ENCODE measurements at places on chromosomes 16 and 17.
A peak's percentile ranks its signal among the peaks of the same experiment; 100 is the strongest.

GRCh38 chr16:62363501-62363900 is 327.3 kb upstream of the CDH8 start:
- no peak for DNase-seq

GRCh38 chr16:75053791-75054555 is 55.1 kb downstream of the ZNRF1 start:
- DNase-seq = peak; percentile 1

DNA sequence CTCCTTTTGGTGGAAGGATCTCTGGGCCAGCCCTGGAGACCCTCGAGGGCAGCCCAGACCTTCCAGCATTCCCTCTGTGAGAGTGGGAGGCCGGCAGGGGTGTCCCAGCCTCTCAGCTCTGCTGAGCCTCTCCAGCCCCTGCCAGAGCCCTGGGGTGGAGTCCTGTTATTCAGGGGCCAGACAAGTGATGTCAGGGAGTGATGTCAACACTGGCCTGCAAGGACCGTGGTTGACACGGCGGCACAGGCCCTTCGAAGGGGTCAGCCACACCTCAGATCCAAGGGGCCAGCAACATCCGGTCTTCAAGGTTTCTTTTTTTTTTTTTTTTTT is 231.2 kb downstream of the KATNIP start:
- DNase-seq = no peak

DNA sequence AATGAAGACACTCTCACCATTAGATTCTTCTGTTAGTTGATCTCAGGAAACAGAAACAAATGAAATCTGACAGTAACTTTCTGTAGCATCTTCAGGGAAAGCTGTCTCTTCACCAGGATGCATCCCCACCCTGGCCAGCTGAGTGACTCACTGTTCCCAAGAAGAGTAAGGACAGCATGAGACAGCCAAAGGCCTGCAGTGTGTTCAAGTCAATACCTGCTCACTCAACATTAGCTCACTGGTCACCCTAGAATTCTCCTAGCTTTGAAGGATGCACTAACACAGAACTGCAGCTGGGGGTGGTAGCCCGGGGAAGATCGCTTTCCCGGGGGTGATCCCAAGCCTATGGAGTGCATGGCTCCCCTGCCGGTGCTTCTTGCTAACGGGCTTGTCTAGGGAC is 28.2 kb upstream of the CLEC18B start:
- peak; percentile 85 for DNase-seq

DNA sequence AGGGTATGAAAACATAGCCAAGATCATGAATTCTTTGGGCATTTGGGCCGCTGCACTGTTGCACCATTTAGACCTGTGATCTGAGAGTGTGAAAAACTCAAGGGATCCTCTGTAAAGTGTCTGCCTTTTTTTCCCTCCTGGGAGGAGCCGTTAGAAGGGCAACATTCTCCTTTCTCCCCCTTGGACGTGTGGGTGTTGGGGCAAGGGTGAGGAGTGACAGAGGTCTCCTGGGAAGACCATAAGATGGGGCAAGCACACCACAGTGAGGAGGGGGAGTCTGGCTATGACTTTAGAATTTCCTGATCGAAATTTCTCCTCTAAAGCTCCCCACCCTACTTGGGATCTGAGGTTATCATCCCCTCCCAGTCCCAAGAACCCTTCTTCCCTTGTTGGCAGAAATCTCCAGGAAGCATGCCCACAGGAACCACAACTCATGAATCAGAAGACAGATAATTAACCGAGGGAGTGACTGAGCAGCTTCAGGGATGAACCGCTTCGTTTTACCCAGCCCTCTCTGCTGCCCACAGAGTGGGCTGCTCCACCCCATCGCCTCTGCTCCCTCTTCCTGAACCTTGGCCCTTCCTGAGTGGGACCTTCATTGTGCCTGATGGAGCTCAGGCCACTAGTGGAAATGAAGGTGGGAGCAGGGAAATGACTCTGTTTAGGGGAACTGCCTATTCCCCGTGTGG is 4.2 kb downstream of the ITGB3 start:
- DNase-seq = no peak

DNA sequence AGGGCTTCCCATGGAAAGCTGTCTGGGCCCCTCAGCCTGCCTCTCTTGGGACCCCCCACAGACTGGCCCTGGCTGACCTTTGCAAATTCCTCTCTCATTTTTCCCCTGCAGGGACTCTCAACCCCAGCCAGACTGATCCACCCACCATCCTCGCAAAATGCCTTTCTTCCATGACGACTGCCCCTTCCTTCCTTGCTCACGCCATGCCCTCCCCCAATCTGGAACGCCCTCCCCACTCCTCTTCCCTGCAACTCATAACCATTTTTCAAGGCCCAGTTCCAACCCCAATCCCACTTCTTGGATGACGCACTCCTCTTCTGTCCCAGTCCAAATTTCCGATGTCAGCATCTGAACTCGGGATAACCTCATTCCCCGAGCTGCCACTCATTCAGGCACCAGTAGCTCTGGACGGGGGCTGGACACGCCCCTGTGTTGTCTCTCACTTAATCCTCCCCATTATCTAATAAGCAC is 1.3 kb upstream of the DNAI2 start:
- DNase-seq = no peak

DNA sequence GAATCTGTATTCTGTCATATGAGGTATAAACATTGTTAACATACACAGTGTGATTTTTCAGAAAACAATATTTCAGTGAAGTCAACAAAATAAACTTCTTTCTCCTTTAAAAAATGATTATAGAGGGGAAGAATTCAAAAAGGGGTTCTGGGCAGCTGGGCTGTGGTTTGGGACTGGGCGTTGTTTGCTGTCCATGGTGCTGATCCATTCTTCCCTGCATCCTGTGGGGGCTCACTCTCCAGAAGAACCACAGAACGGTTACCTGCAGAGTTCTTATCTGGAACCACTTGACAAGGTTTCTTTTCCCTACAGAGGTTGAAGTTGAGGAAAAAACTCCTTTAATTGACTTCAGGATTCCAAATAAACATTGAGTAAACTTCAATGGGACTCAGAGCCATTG is 1091.0 kb downstream of the CDH8 start:
- DNase-seq = no peak

DNA sequence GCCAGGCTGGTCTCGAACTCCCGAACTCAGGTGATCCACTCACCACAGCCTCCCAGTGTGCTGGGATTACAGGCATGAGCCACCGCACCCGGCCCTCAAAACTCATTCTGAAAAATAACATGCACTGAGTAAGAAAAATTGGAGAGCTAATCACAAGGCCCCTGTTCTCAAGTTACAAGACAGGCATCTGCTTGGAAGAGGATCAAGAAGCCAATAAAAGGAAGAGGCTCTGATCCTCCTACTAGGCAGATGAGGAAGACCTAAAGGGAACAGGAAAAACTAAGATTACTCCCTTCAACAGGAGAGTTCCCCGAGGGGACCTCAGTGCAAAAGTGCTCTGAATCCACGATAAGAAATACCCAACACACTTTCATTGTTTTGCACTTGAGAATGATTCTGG is 18.4 kb downstream of the BLMH start:
- no peak for DNase-seq

GRCh38 chr16:14236401-14236800 is 165.3 kb downstream of the MRTFB start:
- DNase-seq = no peak

GRCh38 chr16:23258919-23259237 is 43.2 kb upstream of the SCNN1B start:
- DNase-seq = no peak
